ENCODE measurements at places on chromosomes 12 and 14.
A peak's percentile ranks its signal among the peaks of the same experiment; 100 is the strongest.

- DNase-seq = no peak
Measured at GRCh38 chr12:51087818-51088217, 4.4 kb upstream of the CSRNP2 start.

- no peak for DNase-seq
Measured at GRCh38 chr12:55833056-55833455, 3.7 kb upstream of the DNAJC14 start.

GRCh38 chr12:19855851-19856250 is 416.6 kb downstream of the AEBP2 start:
- peak; percentile 54 for DNase-seq

- peak; percentile 94 for DNase-seq
Measured at GRCh38 chr12:62785941-62786559, 148.9 kb downstream of the PPM1H start.

GRCh38 chr14:89256951-89257350 is 160.1 kb downstream of the FOXN3 start:
- no peak for DNase-seq

- no peak for DNase-seq
Measured at GRCh38 chr14:61042220-61042619, 61.2 kb downstream of the SLC38A6 start.

DNA sequence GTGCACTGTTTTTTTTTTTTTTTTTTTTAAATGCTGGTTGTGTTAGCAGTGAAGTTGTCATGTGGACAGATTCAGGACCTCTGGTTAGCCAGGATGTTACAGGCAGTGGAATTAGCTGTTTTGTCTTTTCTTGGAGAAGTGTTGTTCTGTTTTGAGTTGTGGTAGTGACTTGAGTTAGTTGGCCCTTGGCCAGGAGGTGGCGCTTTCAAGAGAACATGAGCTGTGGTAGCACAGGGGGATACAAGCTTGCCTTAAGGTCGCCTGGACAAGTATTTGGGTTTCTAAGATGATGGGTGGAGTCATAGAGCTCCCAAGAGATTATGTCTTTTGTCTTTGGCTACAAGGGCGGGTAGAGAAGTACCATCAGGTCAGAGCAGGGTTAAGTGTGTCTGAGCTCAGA is 33.3 kb upstream of the CCDC198 start:
- DNase-seq = no peak

- DNase-seq = no peak
Measured at GRCh38 chr14:33275879-33276278, 337.2 kb downstream of the NPAS3 start.

DNA sequence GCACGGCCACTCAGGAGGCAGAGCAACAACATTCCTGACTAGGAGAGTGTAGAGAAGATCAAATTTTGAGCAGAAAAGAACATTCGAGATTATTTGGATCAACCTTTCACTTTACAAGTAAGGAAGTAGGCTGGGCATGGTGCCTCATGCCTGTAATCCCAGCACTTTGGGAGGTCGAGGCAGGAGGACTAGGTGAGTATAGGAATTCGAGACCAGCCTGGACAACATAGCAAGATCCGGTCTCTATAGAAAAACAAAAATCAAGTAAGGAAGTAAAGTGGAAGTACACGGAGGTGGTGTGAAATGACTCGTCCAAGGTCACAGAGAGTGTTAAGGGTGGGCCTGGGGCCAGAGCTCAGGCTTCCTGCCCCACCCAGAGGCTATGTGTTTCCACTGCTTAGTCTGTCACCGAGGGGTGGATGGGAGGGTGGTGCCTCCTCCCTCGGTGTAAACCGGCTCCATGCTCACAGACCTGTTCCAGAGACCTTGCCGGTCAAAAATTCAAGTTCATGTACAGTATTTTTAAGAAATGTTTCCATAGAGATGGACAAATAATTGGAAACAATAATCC is 51.9 kb downstream of the MAP1LC3B2 start:
- peak; percentile 19 for DNase-seq

DNA sequence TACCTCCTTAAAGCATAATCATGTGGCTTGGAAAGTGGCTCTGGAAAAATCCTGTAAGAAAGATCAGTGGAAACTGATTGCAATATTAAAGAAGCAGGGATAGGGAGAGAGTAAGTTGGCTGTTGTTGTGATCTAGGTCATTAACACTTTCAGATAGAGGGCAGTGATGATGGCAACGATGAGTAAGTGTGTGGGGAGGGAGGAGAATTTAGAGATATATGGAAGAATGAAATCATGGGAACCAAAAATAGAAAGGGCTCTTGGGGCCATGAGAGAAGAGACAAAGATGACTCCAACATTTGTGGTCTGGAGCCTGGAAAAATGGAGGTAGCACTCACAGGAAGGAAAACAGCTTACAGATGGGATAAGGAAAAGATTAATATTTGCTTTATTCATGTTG is 23.3 kb downstream of the SNRPF start:
- peak; percentile 26 for DNase-seq

GRCh38 chr12:110005319-110005973 is 6.2 kb downstream of the ANKRD13A start:
- DNase-seq = no peak

DNA sequence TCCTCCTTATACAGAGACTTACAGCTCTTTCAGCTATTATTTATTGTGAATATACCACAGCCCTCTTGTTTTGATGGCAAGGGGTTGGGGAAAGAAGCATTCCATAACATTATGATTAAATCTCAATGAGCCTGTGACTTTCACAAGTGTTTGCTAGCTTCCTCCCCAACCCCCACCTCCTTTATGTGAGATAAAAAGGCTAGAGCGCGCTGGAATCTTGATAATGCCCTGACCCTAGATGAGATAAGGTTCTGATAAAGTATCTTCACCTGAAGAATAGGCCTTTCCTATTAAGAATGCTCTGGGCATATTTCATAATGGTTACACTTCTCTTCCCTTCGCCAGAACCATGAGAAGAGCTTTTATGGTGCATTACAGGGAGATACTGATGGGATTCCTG is 236.8 kb downstream of the CCDC91 start:
- no peak for DNase-seq

DNA sequence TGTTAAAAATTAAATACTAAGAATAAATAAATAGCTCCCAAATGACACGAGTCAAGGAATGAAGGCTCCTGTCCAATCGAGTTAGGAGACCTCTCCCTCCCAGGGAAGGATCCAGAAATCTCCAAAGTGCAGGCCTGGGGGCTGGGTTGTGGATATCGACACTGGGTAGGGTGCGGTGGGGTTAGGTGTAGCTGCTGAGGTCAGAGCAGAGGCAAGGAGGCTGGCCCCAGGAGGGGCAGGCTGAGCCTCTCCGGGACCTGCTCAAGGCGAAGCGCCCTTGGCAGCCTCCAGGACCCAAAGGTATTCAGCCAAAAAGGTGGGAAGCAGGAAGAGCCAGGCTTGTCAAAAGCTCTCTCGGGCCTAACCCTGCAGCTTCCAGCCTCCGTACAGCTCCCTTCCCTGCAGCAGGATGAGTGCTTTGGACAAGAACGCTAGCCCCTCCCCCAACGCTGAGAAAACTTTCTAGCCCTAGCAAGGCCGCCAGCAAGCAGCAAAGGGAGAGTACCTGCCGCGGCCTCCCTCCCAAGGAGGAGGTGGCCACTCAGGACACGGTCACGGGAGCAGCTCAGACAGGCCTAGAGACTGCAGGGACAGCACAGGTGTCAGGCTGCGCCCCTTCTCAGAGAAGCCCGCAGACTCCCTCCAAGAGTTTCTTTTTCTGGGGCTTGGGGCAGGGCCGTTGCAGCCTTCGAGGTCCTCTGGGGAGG is 3.7 kb upstream of the PNMA1 start:
- DNase-seq = no peak

- no peak for DNase-seq
Measured at GRCh38 chr12:119710374-119710964, 42.5 kb downstream of the PRKAB1 start.

GRCh38 chr12:28865776-28866175 is 283.3 kb upstream of the FAR2 start:
- DNase-seq = no peak

DNA sequence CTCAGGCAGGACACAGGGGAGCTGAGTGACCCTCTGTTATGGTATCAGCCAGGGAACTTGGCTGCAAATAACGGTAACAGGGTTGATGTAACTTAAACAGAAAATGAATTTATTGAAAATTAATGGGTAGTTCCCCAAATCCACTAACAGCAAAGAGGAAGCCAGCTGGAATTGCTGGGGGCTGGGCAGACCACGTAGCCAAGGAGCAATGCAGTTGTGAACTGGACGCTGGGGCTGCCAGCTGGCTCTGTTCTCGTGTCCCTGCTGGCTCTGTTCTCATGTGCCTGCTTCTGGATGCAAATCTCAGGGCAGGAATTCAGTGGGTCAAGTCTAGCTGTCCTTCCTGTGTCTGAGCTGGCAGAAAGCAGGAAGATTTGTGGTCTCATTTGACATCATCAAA is 1383.3 kb upstream of the TMEM132C start:
- DNase-seq = peak; percentile 39

DNA sequence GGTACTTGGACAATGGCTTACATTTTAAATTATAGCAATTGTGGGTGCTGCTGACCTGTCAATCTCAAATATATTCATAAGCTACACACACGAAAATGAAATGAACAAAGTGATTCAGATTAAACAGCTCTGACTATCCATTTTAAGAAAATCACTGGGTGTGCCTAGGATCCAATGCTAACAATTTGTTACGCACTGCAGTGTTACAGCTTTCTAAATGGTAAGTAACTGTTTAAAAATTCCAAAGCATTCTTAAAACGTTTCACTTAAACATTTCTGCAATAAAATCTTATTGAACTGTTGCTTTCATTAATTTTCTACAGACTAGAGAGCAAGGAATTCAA is 18.9 kb downstream of the LMO3 start:
- no peak for DNase-seq

DNA sequence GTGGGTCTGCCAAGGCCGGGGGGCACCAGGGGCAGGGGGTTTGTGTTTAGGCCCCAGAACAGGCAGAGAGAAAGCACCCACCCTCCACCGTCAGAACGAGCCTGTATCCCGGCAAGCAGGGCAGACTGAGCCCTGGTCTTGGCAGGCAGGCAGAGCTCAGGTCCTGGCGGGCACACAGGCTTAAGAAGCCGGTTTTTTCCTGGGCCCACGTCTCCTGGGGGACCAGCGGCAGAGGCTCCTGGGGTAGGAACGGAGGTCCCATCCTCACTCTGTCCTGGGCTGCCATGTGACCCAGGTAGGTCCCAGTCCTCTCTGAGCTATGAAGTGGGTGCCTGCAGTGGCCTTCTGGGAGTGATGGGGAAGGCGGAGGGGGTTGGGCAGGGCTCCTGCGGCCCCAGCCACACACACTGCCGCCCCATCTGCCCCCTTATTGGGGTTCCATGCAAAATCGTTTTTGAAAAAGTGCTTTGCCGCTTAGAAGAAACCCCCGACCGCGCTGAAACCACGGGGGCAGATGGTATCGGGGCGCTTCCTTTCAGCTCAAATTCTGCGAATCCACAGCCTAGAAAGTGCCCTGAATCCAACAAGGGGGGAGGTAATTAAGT is 24.2 kb downstream of the SH2B3 start:
- DNase-seq = no peak

- no peak for DNase-seq
Measured at GRCh38 chr14:30204431-30204980, 276.9 kb upstream of the PRKD1 start.

- DNase-seq = no peak
Measured at GRCh38 chr14:97219431-97220017, 422.3 kb downstream of the VRK1 start.

- no peak for DNase-seq
Measured at GRCh38 chr14:105084741-105085571, 19.7 kb upstream of the GPR132 start.

- no peak for DNase-seq
Measured at GRCh38 chr14:55433880-55434804, 6.3 kb downstream of the TBPL2 start.

DNA sequence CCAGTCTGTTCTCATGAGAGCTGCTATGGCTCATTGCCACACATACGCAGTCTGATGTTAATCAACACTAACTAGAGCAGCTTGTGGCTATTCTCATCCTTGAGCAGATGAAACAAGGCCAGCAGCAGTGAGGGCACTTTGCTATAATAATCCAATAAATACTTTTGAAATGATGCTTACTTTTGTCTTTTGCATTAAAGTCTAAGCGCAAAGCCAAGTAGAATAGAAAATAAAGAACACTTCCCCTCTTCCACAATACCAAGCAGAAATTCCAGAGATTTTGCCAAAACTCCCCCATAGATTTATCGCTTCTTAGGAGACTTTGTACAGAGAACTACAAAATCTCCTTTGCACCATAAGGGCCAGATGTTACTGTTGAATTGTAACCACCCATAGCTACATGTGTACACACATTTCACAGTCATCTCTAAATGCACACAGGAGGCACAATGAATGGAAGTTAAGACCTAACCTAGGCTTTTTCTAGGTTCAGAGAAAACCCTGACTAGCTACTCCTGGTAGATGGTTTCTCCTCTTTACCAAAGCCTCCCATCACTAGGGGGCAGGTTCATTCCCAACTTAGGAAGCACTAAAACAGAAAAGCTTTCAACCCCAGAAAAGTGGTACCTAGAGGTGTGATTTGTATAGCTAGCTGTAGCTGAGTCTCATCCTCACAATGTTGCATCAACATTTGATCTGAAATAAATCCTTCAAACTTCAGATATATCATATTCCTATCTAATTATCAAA is 119.3 kb downstream of the HMGA2 start:
- DNase-seq = peak; percentile 60

GRCh38 chr12:110742096-110742717 is 484 bp downstream of the PPP1CC start:
- DNase-seq = no peak

DNA sequence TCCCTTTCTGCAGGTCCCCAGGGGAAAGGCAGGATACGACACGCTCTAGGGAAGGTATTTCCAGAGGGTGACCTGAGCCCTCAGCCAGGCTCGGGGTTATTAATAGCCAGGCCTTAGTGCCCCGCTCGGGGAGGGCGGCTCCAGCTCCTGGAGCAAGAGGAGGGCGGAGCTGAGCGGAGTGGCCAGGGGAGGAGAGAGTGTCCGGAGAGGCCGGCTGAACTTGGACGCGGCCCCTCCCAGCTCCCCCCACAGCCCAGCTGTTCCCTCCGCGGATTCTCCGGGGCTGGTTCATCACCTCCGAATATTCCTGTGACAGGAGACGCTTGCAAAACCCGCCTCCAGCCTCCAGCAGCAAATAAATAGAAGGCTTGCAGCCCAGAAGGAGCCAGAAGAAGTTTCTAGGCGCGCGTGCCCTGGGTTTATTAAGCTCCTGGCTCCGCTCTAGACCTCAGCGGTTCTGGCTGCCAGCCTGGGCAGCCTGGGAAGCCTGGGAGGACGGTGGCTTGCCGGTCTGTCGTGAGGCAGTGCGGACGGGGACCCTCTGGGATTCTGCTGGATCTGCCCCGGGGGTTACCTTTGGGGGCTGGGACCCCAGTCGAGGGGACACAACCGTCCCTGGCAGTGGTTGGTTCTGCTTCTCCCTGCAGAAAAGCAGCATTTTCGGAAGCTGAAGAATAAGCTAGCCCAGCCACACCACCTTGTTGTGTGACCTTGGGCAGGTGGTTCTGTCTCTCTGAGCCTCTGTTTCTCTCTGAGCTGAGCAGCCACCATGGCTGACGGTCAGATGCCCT is at the start of gene HSPB8:
Gene HSPB8 (plus strand): TSS at position 388 of the 791 bp plus-strand sequence. CDS start 382 bp downstream, at position 770.
- peak; percentile 96 for DNase-seq
